Left renal cortex interstitium (tissue), 4 donors: ENCODE measurements at places on chromosomes 16 and 17.

- no peak for DNase-seq
These were observed 14.7 kb downstream of the RNF43 start for GRCh38 chr17:58402679-58403078.

- DNase-seq = no peak
These were observed 70.5 kb downstream of the MPRIP start for GRCh38 chr17:17112628-17113200.

- DNase-seq = peak; percentile 91
These were observed at the start of the genes FAHD1 and HAGH for GRCh38 chr16:1826691-1827573. FAHD1 (plus strand) TSS chr16:1827206; CDS start chr16:1827239, 33 bp downstream. HAGH (minus strand) TSS chr16:1826825; CDS start chr16:1826787, 38 bp downstream.

DNA sequence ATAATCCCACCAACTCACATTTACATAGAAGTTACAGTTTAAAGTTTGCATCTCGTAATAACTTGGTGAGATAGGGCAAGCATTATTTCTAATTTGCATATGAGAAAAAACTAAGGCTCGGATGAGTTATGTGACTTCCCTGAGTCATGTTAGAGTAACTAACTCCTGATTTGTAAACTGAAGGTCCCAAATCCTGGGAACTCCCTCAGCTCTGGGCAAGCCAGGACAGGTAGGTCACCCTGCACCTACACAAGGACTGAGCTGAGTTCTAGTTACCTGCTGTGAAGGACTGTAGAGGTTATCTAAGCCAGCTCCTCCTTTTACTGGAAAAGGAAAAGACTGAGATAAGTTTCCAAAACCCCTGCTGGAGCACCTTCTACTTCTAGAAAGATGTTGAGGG lies 92.1 kb upstream of the HLF start:
- no peak for DNase-seq

GRCh38 chr16:87201052-87201451 lies 116.1 kb downstream of the C16orf95 start:
- no peak for DNase-seq

- no peak for DNase-seq
These were observed 21.9 kb upstream of the PHAF1 start for GRCh38 chr16:67087803-67088202.

GRCh38 chr17:79237448-79238053 lies 162.9 kb downstream of the ENGASE start:
- no peak for DNase-seq

- DNase-seq = no peak
These were observed 247.3 kb downstream of the FOXL1 start for GRCh38 chr16:86825631-86826030.

- DNase-seq = no peak
These were observed 14.8 kb downstream of the TMEM204 start for GRCh38 chr16:1548233-1548632.

DNA sequence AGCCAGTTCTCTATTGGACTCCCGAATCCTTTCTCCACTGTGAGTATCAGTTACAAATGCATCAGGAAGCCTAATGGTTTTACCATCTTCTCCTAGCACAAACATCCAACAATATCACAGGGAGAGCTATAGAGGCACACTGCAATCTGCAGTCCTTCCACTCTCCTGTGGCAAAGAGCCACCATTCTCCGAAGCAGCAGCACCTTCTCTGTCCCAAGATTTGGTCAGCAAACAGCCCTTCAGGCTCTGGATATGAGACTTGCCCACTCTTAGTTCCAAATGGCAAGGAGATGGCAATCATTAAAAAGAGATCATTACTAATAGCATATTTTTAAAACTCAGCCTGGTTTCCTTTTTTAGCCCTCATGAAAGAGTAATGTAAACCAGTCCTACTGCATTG lies 223.4 kb downstream of the HS3ST3A1 start:
- no peak for DNase-seq

GRCh38 chr17:56629531-56630075 lies 36.1 kb downstream of the NOG start:
- no peak for DNase-seq

DNA sequence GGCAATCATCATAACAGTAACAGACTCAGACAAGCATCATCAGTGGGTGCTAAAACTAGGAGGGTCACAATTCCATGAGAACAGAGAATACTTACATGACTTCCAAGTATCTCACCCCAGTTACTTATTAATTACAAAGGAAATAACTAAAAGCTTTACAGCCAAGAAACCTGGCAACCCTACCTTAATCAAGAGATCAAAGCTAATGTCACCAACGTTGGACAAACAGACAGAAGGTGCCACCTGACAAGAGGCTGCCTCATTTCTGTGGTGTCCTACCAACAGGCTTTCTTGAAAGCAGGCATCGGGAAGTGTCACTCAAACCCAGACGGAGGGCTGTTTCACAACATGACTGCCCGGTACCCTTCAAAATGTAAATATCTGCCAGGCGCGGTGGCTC lies 84.6 kb downstream of the RMI2 start:
- DNase-seq = no peak

- DNase-seq = no peak
These were observed 278.3 kb downstream of the KCNJ2 start for GRCh38 chr17:70447588-70447987.

- no peak for DNase-seq
These were observed 36.9 kb downstream of the DYNLRB2 start for GRCh38 chr16:80577485-80578280.

- DNase-seq = no peak
These were observed 32.2 kb downstream of the FAM222B start for GRCh38 chr17:28810437-28810836.

GRCh38 chr16:1940273-1941161 lies 2.5 kb downstream of the MSRB1 start:
- no peak for DNase-seq

- no peak for DNase-seq
These were observed 12.6 kb upstream of the ASGR1 start for GRCh38 chr17:7191571-7192270.

- peak; percentile 55 for DNase-seq
These were observed 26.8 kb downstream of the MPP2 start for GRCh38 chr17:43880420-43880991.

DNA sequence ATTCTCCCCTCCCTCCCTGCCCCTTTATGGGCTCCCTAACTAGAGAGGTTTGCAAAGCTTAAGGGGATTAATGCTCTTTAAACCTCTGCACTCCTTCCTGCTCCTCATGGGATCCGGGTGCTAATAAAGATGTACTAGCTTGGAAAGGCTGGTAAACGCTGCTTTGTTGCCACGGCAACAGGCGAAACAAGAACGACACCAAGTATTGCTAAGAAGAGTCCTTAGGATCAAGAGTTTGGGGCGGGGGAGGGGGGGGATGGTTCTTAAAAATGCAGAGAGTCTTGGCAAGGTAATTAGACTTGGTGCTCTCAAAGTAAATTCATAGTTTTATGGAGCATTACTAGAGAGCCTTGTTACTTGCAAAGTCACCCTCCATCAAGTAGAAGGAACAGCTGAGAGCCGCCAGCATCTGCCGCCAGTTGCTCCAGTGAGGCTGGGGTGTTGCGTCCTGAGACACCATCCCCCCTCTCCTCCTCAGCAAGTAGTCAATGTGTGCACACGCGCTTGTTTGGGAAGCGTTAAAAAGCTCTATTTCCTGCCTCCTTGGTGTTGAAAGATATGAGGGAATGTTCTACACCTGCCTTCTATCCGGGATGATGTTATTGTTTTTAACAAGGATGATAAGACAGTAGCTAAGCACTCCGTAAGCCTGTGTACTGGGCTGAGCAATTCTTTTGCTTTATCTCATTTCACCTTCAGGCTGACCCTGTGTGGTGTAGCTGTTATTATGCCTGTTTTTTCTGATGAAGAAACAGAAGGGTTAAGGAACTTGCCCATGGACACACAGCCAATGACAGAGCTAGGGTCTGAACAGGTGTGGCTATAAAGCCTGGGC lies 190.9 kb downstream of the CCDC182 start:
- no peak for DNase-seq

DNA sequence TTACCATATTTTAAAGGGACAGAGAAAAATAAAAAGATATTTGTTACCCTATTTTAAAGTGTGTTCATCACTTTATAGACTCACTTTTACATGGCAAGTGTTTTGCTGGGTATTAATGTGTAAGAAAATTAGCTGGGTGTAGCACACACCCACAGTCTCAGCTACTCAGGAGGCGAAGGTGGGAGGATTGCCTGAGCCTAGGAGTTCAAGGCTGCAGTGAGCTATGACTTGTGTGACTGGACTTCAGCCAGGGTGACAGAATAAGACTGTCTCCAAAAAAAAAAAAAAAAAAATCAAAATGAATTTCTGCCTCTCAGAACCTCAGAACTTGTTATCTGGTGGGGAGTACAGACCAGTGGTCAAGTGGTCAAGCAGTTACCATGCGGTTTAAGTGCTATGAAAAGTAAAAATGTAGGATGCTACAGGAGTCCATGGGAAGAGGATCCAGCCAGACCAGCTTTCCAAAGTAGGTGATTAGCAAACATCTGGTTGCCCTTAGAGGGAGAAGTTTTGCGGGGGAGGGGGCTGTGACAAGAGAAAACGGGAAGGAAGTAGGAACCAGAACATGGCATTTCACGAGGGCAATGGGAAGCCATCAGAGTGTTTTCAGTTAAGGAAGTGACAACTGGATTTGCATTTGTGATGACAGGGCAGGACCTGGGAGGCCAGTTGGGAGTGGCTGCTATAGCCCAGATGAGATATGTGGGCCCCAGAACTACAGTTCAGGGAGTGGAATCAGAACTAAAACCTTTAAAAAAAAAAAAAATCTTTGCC lies 13.9 kb downstream of the CNEP1R1 start:
- no peak for DNase-seq

- DNase-seq = no peak
These were observed 123.4 kb downstream of the ASIC2 start for GRCh38 chr17:33169580-33170285.

GRCh38 chr16:21078563-21078962 lies 72.1 kb downstream of the DNAH3 start:
- DNase-seq = no peak

DNA sequence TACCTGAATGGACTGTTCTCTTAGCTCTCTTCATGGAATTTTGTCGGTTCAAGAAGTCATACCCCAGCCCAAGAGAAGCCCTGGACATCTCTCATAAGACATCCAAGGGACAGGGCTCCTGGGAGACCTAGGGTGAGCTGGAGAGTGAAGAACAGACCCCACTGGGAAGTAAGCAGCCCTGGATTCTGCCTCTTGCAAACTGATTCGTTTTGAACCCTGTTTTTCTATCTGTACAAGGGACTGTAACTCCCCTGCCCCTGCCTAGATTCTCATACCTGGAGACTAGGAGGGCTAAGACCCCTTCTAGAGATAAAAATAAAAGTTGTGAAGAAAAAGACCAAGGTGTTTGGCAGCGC lies 449 bp downstream of the CCL3L1 start:
- DNase-seq = no peak

DNA sequence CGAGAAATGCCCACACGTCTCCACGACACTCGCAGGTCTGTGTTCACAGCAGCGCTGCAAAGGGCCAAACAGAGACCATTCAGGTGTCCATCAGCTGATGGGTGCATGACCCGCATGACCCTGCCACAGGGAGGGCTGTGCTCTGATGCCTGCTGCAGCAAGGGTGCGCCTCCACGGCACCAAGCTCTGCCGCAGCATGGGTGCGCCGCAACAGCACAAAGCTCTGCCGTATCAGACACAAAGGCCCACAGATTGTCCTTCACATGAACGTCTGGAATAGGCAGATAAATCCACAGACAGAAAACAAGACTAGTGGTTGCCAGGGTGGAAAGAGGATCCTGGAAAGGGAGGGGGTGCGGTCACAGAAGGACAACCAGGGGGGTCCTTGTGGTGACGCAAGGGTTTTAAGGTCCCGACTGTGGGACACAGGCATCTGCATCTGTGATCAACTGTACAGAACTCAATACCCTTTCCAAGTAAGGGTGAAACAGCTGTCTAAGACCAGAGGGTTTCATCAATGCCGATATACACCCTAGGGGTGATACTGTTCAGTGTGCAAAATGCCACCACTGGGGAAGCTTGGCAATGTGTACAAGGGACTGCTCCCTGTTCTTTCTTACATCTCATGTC lies 121.0 kb downstream of the ANKRD11 start:
- no peak for DNase-seq

DNA sequence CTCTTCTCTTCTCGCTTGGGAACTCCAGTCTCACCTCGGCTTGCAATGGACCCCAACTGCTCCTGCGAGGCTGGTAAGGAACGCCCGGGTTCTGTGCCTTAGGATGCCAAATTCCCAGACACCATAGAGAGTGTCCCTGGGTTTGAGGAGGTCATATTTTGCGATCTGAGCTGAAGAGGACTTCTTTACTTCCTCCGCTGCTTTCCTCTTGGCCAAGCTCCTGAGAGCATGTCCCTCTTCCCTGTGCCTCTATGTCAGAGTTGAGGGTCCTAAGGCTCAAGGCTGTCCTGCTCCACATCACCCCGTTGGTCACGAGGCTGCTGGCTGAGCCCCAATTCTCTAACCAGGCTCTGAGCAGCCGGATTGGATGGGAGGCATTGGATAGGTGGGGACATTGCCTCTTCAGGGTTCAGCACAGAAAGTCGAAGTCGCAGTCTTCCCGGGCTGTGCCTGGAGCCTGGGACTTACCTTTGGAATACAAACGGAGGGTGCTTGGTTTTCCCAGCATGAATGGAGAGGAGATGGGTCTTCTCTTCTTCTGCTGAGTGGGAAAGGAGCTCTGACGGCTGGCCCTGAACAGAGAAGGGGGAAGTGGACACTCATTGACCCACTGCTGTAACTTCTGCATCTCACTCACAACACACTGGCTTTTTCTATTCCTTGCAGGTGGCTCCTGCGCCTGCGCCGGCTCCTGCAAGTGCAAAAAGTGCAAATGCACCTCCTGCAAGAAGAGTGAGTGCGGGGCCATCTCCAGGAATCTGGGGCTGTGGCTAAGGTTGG lies 416 bp downstream of the MT1H start:
- DNase-seq = no peak

GRCh38 chr17:43760254-43760852 lies 1.8 kb upstream of the SOST start:
- peak; percentile 90 for DNase-seq

DNA sequence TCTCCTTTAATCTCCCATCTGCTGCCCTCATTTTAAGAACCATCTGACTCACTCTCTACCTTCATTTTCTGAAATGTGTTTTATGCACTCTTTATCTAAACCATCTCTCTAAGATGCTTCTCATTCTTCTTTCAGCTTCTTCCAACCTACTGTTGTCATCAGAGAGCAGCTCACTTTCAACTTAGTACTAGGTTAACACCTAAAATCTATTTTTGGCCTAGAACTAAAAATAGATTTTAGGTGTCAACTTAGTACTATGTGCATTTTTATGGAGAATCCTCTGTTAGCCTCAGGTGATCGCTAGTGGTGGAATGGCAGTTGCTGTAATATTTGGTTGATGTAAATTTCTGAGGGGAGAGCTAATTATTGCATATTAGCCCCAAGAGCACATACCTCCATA lies 277.1 kb downstream of the KCNJ2 start:
- DNase-seq = no peak

DNA sequence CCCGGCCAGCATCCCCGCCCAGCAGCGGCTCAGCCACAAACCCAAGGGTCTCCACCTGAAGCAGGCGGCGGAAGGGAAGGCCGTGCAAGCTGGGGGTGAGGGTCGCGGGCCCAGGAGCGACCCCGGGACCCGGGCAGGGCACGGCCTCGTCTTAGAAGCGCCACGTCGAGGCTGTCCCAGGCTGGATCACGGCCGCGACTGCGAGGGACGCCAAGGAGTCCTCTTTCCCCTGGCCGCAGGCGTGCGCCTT lies 538 bp upstream of the CCNF start:
- no peak for DNase-seq
